ENCODE measurements at places on chromosomes 13 and 19.

DNA sequence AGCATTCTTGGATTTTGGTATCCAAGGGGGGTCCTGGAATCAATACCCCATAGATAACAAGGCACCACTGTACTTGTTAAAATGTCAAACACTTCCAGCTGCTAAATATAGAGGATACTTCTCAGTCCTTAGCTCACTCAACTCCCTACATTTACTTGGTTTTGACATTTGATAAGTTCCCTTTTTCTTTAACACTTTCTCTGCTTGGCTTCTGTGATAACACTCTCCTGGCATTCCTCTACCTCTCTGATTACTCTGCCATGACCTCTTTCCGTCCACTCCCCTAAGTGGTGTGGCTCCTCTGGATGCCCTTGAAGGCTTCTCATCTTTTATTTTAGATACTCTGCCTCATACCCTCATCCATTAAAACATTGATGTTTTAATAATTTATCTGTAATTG is 65.2 kb downstream of the MICU2 start:
- no peak for DNase-seq

DNA sequence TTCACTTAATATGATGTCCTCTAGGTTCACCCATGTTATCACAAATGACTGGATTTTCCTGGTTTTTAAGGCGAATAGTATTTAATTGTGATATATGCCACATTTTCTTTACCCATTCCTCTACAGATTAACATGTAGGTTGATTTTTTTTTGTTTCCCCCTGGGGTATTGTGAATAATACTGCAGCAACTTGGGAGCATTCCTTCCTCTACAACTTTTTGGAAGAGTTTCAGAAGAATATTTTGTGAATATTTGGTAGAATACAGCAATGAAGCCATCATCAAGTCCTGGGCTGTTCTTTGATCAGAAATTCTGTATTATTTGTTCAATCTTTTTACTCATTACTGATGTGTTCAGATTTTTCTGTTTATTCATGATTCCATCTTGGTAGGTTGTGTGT is 5.6 kb upstream of the ZNF331 start:
- no peak for DNase-seq

DNA sequence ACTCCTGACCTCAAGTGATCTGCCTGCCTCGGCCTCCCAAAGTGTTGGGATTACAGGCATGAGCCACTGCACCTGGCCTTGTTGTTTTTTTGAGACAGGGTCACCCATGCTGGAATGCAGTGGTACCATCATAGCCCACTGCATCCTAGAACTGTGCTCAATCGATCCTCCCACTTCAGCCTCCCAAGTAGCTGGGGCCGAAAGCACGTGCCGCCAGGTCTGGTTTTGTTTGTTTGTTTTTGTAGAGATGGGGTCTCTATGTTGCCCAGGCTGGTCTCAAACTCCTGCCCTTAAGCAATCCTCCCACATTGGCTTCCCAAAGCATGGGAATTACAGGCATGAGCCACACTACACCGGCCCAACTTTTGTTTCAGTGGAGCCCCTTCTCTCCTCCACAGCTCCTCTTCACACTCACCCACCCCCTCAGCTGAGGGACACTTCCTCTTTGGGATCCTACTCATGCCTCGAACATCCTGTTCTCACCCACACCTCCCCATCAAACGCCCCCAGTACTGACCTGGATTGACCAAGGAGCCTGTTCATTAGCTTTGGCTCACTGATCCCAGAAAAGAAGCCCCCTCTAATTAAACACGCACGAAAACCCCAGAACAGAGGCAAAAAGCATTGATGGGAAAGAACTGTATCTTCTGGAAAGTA is 12.8 kb upstream of the CERS4 start:
- no peak for DNase-seq

GRCh38 chr13:41546372-41547190 is 89.2 kb downstream of the RGCC start:
- DNase-seq, result no peak

DNA sequence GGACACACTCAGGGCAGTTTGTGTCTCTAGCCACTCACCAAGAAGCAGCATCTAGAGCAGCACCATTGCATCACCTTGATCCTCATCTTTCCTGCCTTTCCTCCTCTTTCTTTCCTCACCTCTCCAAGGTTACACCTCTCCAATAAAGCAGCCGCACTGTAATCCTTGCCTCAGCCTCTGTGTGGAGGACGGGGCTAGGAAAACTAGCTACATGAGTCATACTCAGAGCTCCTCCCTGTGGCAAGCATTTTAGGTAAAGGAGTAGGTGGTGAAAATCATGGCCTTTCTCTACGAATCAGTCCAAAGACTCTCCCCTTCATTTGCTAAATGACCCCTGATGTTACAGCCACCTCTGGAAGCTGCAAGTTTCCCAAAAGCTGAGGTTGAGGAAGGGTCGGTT is 108.9 kb downstream of the DNAJC15 start:
- no peak for DNase-seq

DNA sequence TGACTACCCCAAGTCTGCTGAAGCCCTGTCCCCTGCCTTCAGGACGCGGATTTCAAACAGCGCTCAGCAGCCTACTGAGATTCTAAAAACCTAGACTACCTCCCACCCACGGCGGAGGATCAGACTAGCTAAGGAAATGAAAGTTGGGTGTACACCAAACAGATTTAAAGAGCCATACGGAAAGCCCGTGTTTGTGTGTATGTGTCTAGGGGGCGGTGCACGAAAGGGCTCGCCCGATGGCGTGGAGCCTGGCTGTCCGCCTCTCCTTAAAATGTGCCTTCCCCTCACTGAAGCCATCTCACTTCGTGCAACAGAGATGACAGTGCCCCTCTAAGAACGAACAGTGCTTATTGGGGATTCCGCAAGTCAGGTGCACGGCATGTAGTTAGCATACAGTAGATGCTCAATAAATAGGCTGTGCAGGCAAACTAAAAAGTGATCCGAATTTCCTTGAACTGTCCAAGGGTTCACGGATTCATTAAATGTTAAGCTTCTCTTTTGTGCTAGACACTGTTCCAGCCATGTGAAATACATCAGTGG is 639 bp downstream of the LENG1 start:
- DNase-seq, result no peak

Measured in activated CD4-positive, alpha-beta T cell treated with anti-CD3 and anti-CD28 coated beads, Interleukin-2, amount 50 U/mL, for 24 hours (primary cell).